ENCODE measurements at places on chromosomes 6 and 20.

DNA sequence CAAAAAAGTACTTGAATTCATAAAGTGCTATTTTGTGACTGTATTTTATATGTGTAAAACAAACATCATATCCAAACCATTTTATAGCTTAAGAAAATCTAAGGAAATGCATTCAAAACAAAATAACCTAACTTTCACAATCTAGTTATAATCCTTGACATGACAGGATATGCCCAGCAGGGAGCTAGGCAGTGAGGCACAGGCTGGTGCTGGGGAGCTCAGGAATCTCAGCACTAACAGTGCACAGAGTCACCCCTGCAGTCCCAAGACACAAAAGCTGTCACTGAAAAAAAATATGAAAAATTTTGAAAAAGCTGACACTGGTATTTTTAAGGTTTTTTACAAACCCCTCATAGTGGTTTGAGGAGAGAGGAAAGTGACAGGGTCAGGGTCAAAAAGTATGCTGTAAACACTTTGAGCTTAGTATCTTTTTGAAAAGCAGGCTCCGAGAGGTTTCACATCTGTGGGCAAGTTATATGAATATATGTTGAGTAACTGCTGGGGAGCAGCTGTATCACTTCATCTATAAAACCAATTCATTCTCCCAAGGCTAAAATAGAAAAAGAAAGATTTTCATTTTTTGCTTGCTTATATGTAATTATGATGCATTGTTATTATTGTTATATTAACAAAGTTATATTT lies 24.1 kb downstream of the LGSN start:
- no peak for DNase-seq

- no peak for DNase-seq
These were observed 221.8 kb downstream of the KIF16B start for GRCh38 chr20:16351415-16351814.

DNA sequence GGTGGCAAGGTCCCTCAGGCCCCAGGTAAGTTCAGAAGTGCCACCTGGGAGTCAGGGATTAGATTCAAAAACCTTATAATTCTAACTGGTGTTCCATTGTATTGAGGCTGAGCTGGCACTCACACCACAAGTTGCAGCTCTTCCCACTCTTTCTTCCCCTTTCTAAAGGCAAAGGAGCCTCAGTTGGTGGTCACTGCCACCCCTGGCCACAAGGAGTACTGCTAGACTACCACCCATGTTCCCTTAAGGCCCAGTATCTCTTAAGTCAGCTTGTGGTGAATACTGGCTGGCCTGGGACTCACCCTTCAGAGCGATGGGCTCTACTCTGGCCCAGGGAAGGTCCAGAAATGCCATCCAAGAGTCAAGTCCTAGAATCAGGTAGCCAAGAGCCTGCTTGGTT lies 421.1 kb upstream of the KHDRBS2 start:
- no peak for DNase-seq

- peak; percentile 66 for DNase-seq
These were observed 636 bp downstream of the RCAN2 start for GRCh38 chr6:46490425-46491200.

- peak; percentile 20 for DNase-seq
These were observed 555 bp upstream of the ZBTB46 start for GRCh38 chr20:63831646-63831992.

All from adipocyte (in vitro differentiated cells).